Placental pericyte (primary cell): ENCODE measurements at places on chromosomes 3 and 15. TPM values are rescaled to one million over a fixed set of nuclear protein-coding genes. Genes with fewer than 3 reads are reported as not detected.

The GRK7 gene
- not detected in 2 replicates for total RNA-seq

The CCDC39 gene
- not detected in 2 replicates for total RNA-seq

The ACVR2B gene
- 3.7 and 4.8 TPM in 2 replicates for total RNA-seq

The RGMA gene
- total RNA-seq: not detected in 2 replicates

The ATP2B2 gene
- not detected in 2 replicates for total RNA-seq

The SLC22A13 gene
- 0.43 and 0.44 TPM in 2 replicates for total RNA-seq

The CDCP1 gene
- 88.0 and 183 TPM in 2 replicates for total RNA-seq

The RTP2 gene
- not detected in 2 replicates for total RNA-seq

The GAP43 gene
- 0.43 TPM in 1 of 2 replicates, not detected in the other for total RNA-seq

The EPHB1 gene
- 0.88 and 1.0 TPM in 2 replicates for total RNA-seq

The SLC30A4 gene
- 9.8 and 11.6 TPM in 2 replicates for total RNA-seq

The PRICKLE2 gene
- total RNA-seq: 37.9 and 65.0 TPM in 2 replicates

The CHRNA5 gene
- total RNA-seq: 0.66 and 2.0 TPM in 2 replicates

The SUCNR1 gene
- under 0.01 and 0.22 TPM in 2 replicates for total RNA-seq

The DET1 gene
- 9.6 and 10.0 TPM in 2 replicates for total RNA-seq

The AGBL1 gene
- not detected in 2 replicates for total RNA-seq

The AMT gene
- 0.29 and 1.1 TPM in 2 replicates for total RNA-seq
